ENCODE measurements at places on chromosomes 3 and 15. TPM values are rescaled to one million over a fixed set of nuclear protein-coding genes. Genes with fewer than 3 reads are reported as not detected.

Gene C3orf49
- total RNA-seq: not detected

Gene DNAH12
- 0.11 TPM for total RNA-seq

Gene DENND6A
- total RNA-seq: 12.8 TPM

Gene PLCL2
- total RNA-seq: not detected

Gene P4HTM
- total RNA-seq: not detected

Gene FBXW12
- not detected for total RNA-seq

Gene LRRC28
- 18.8 TPM for total RNA-seq

Gene AADACL2
- total RNA-seq: not detected

Gene ARPP21
- total RNA-seq: not detected

Gene NECTIN3
- total RNA-seq: 28.7 TPM

Gene GOLGA6D
- not detected for total RNA-seq

Gene SENP8
- total RNA-seq: 4.2 TPM

Gene ZNF860
- 0.66 TPM for total RNA-seq

Gene TRIM59
- total RNA-seq: 3.2 TPM

Gene RTP2
- total RNA-seq: not detected

Gene DUOX1
- not detected for total RNA-seq

Gene RHOV
- 0.15 TPM for total RNA-seq

Gene LDHAL6B
- not detected for total RNA-seq

Gene LRRC3B
- not detected for total RNA-seq

Gene SAXO2
- total RNA-seq: 1.5 TPM

Gene PLCB2
- not detected for total RNA-seq

Gene GOLGA8O
- not detected for total RNA-seq

Gene RASGRF1
- 0.55 TPM for total RNA-seq

Gene SCN5A
- not detected for total RNA-seq

Gene SKOR1
- total RNA-seq: 0.10 TPM

Gene KCNAB1
- total RNA-seq: not detected

Gene CLDN16
- 0.24 TPM for total RNA-seq

All from HepG2 (cell line).